ENCODE measurements at places on chromosomes 6 and 20.

- no peak for DNase-seq
Observed at GRCh38 chr6:142542704-142543233, 241.0 kb downstream of the ADGRG6 start.

GRCh38 chr6:159467473-159468041 is 225.5 kb downstream of the SOD2 start:
- DNase-seq, result no peak

DNA sequence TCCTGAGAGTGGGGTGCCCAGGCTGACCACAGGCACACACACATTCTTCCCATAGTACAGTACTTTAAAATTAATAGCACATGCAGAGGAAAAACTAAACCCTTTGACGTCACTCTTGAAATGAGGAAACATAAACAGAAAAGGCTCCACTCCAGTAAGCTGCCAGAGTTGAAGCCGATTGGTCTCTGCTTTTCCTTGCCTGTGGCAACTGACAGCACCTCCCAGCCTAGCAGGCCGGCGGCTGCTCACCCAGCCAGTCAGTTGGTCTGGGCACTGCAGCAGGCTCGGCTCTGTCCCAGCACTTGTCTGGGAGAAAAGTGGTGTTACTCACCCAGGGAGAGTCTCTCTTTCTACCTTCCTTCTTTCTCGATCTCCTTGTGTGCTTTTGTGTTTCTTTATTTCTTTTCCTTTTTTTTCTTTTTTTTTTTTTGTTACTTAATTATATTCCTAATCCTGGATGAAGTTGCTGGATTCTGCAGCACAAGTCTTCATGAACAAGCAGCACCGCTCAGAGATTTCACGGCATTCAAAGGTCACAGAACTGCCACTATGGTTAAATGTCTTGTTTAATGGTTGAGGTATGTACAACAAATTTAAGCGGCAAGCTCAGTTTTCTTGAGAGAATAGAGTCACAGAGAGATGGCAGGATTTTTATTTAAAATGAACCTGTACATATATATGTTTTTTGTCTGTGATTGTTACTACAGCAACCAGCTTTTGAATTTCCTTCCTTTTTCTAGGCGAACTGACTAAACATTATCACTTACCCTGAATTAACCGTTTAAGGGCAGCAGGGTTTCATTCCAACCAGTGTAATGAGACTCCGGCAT is at the start of gene PDE7B:
TSS of gene PDE7B (plus strand) at position 260 of the 830 bp plus-strand sequence.
- no peak for DNase-seq

DNA sequence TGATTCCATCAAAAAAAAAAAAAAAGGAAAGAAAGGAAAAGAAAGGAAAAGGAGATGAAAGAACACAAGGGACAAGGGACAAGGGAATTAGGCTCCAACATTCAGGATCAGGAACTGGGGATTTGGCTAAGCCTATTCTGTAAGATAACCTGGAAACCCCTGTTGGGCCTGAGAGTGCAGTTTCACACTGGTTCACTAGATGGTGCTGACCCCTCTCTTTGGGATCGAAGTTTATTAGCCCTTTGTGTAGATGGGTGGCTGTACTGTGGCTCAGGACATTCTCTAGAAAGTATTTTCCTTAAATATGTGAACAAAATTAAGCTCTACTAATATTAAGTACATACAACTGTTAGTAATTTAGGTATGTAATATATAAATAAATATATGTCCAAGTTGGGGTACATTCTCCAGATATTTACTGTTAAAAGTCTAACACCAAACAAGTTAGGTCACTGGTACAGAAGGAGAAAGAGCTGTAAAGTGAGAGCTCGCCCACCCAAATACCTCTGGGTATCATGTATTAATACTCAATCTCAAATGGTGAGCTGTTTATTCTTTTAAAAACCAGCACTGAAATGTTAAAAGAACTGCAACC is 6.3 kb downstream of the OR2A4 start:
- DNase-seq, result peak; percentile 41

All from NCI-H526 treated with DMSO at 0.1 percent for 48 hours (cell line).